ENCODE measurements at places on chromosomes 2 and 18.

- DNase-seq: no peak
These were observed 103.4 kb upstream of the SERTAD2 start for GRCh38 chr2:64757126-64757525.

DNA sequence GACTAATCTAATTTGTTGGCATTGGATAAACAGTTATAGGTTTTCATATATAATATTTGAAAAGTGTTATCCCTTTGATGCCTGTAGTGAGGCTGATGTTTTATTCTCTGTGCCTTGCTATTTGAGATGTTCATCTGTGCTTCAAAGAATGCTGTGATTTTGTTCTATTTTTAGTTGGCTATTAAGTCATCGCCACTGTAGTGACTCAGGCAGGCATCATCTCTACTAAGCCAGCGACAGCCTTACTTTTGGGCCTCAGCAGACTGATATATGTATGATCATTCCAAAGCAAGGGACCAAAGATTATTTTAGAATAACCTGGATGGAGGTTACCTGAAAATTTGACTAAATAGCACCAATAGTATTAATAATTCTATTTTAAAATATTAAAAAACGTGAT lies 1674.5 kb upstream of the NXPH2 start:
- DNase-seq: no peak

DNA sequence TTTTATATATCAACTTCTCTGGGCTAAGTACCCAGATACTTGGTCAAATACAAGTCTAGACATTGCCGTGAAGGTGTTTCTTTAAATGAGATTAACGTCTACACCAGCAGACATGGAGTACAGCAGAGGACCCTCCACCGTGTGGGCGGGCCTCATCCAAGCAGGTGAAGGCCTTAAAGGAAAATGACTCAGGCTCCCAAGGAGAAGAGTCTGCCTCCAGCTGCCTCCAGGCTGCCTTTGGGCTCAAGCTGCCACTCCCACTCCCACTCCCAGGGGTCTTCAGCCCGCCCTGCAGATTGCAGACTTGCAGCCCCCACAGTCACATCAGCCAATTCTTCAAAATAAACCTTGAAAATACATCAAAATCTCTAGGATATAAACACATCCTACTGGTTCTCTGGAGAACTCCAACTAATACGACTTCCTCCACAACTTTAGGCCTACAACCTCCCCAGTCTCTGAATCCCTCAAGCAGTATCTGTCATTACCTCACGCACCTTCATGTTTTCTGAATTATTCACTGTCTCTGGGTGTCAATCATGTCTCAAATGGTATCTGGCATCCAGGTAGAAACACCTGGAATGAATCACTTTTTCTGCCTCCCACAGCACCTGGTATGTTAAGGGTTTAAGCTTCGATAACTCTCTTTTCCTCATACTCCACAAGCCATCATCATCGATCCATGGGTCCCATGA lies 6.9 kb downstream of the ITGB1BP1 start:
- no peak for DNase-seq

GRCh38 chr2:9010866-9011265 lies 7.4 kb upstream of the MBOAT2 start:
- DNase-seq: no peak

GRCh38 chr2:228845162-228845925 lies 425.7 kb downstream of the PID1 start:
- DNase-seq: no peak

DNA sequence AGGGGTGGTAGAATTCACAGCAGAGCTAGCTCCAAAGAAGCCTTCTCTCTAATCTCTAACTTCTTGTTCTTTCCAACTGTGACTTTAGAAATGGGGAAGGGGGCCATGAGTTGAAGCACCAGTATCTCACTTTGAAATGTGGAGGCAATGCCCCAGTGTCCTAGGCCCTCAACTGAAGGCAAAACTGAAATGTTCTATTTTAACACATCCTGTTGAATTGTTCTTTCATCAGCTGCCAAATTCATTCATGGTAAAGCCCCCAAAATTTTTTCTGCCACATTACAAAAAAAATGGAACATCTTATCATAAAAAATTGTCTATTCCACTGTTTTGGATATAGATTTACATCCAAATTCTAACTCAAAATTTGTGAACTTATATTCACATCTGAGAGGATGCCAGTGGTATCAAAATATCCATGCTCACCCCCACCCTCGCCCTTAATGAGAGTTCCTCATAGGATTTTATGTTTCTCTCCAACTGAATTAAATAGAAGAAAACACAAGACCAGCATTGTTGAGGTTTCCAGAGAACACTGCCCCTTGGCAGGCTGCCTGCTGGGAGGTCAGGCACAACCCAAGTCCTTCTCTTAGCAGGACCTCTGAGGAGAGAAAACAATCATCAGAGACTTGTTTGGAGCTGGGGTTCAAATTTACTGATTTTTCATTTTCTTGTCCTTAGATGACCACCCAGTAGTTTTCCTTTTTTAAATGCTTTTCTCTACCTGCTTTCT lies 147.4 kb upstream of the PGAP1 start:
- no peak for DNase-seq

GRCh38 chr2:28613186-28613585 lies 117.3 kb downstream of the PLB1 start:
- DNase-seq: no peak

- DNase-seq: no peak
These were observed 682.9 kb downstream of the KCNJ3 start for GRCh38 chr2:155381436-155381835.

DNA sequence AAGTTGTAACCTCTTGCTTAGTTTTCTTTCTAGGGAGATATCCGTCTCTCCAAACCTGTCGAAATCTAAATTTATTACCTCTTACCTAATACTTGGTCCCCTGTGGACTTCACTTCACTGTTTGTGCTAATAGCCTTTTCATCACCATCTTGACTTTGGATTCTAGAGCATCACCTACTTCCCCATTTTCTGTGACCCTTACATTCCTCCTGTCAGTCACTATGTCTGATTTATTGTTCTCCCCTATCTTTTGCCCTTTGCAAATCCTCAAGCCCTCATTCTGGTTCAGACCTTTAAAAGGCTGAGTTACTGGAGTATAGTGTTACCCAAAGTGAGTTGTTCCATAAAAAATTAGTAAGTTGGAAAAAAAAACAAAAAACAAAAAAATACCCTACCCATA lies 7.5 kb downstream of the MYO1B start:
- no peak for DNase-seq

DNA sequence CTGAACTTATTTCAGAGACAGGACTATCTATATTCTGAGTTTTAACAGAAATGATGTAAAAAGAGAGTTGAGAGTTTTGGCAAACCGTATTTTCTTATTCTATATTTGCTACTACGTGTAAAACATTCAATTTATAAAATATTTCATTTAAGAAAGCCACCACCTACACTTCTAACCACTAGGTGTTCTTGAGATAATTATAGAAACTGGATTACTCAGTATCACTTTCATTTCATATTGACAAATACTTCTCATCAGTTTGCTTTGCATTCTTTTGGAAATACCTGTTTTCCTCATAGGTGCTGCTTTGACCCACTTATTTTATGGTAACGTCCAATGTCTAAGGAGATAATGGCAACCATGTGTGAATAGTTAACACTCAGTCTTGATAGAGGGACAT lies 103.3 kb upstream of the LYPD1 start:
- no peak for DNase-seq

GRCh38 chr2:169757778-169758177 lies 24.1 kb downstream of the KLHL23 start:
- DNase-seq: no peak

DNA sequence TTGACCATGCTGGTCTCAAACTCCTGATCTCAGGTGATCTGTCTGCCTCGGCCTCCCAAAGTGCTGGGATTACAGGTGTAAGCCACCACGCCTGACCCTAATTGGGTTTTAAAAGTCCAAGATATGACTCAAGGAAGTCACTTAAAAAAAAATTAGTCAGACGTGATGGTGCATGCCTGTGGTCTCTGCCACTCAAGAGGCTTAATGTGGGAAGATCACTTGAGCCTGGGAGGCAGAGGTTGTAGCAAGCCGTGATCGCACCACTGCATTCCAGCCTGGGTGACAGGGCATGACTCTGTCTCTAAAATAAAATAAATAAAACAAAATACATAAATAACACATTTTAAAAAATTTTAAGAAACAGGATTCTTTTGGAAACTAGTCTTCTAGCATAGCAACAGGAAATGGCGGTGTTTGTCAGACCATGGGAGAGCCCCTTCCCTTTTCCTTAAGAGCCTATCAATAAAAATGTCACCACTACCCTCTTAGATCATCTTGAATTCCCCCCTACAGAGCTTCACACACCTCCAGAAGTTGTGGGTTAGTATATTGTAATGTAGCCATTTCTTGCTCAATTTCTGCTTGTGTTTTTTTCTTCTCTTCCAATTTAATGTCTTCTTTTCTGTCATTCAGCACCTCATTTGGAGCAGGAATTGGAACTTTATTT lies 20.1 kb downstream of the SFT2D3 start:
- DNase-seq: no peak

DNA sequence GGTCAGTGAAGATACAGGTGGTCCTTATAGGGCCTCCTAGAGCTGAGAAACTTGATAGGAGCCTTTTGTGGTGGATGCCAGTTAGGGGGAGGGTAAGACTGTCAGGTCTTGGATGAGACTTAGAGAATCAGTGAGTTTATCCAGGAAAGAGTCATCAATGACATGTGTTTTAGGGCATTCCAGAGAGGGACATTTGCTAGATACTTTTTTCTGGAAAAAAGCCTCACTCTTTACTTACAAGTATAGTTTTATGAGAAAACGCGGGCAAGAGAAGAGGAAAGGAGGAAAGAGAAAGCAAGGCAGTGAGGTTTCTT lies 24.5 kb upstream of the MSGN1 start:
- no peak for DNase-seq

DNA sequence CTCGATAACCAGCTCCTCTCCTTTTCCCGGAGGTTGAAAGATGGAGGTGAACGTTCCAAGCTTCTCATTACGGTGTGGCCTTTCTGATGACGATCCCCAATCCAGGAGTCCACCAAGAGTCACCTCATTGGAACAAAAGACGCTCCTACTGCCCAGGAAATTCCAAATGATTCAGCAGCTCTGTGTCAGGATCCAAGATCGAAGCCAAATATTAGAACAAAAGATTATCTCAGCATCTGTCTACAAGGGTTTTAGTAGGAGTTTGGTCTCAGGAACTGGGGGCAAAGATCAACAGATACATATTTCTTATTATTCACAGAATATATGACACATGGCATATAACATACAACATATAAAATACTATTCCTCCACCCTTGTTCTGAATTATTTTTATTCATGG lies 161.1 kb upstream of the RAB12 start:
- no peak for DNase-seq

GRCh38 chr2:226327830-226328229 lies 471.8 kb downstream of the IRS1 start:
- DNase-seq: no peak

- DNase-seq: no peak
These were observed 10.2 kb downstream of the GPAT2 start for GRCh38 chr2:96024336-96025193.

DNA sequence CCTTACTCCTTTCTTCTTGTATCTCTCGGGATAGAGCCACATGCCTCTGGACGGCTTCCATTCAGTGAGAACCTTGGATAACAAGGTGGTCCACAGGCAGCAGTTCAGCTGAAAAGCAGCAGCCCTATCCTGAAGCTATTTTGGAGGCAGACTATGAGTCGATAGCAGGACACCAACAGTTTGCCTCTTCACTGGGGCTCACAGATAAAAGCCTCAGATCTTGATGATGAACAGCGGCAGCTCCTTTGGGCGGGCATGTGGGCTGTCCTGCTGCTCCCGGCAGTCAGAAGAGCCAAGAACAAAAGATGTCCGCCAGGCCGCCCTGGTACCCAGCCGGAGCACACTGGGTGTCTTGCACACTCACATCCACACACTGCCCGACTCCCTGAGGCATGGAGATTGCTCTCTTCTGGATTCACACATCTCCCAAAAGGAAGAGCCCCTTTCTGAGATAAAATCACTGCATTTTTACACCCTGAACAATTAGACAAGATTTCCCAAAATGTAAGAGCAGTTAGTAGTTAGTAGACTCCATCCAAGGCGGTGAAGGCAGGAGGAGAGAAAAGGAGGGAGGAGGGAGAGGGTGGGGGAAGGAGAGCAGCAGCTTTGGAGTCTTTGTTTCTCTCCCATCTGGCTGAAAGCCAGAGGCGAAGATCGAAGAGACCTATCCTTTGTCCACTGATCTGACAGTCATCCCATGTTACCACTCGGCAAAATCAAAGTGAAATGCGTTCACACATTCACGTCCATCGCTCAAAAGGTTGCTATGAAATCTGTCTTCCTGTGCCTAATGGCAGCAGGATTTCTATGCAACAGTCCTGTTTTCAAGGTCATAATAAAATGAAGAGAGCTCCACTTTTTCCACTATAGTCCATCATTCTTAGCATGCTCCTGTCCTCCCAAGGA lies 90.1 kb upstream of the KLF7 start:
- DNase-seq: no peak

GRCh38 chr18:13592246-13592645 lies 134.1 kb downstream of the FAM210A start:
- DNase-seq: no peak

DNA sequence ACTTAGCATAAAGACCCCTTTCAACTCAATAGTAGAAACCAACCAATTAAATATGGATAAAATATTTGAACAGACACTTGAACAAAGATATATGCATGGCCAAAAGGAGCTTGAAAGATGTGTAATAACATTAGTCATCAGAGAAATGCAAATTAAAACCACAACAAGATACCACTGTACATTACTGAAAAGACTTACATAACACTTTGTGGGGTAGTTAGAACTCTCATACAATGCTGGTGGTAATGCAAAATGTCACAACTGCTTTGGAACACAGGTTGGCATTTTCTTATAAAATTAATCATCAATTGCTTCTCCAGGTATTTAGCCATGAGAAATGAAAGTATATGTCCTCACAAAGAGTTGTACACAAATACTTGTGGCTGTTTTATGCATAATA lies 60.7 kb downstream of the TTC27 start:
- no peak for DNase-seq

DNA sequence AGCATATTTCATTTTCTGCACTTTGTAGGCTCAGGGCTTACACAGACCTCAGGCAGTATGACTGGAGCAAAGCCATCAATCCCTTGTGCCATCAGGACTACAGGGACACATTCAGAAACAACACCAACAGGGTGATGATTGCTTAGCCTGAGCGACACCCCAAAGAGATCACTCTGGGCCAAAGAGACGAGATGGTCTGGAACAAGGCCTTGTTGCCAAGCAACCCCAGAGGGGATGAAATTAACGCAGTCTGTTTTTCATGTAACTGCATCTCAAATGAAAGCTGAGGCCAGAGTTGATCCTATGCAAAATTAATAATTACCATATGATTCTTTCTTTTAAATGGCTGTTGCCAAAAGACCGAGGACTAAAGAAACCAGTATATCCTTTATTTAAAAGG lies 20.2 kb upstream of the B3GNT2 start:
- DNase-seq: no peak
